ENCODE measurements at places on chromosomes 2 and 18. TPM values are rescaled to one million over a fixed set of nuclear protein-coding genes. Genes with fewer than 3 reads are reported as not detected.
A peak's percentile ranks its signal among the peaks of the same experiment; 100 is the strongest.

TUBB8B gene
- total RNA-seq, result not detected

DNA sequence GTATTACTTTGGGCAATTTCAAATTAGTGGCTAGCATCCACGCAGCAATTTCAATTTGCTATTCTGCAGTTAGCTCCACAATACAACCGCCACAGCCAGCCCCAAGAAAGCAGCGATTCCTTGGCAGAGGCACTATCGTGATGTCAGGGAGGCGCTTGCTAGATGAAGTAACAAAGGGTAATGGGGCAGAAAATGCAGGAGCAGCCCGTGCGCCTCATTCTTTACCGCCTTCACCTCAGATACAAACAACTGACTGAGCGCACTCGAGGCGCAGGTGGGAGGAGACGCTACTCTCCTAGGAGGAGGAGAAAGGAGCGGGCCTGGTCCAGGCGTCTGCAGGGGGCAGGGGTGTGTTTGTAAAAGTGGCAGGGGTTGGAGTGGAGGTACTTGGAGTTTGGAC is 76.9 kb upstream of the ASB18 start:
- no peak overlapping the region for H3K4me3 ChIP-seq
- H3K4me1 ChIP-seq, result no peaks in the 10 kb centered on the region
- peaks cover 7% of the 10 kb centered on the region for H3K27me3 ChIP-seq
- H3K27ac ChIP-seq, result no peak overlapping the region
- no peaks in the 10 kb centered on the region for H3K36me3 ChIP-seq

DNA sequence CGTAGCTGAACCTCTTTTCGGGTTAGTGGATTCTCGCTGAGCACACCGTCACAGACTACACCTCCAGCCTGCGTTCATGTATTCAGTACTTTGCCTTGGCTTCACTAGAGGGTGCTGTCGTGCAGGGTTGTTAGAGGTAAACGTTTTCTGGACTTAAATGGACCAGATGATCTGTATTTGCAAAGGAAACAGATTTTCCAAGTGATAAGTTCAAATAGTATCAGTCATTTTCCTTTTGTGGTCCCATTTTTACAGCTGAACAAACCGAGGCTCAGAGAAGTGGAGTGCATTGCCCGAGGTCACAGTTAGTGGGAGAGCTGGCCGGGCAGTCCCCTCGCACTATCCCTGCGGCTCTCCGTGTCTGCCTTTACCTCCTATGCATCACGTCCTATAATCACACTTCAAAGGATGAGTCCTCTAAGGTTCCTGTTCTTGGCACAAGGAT is 125.9 kb downstream of the MAP4K4 start:
- peaks cover 50% of the 10 kb centered on the region for H3K4me1 ChIP-seq
- DNase-seq, result peak; percentile 73
- H3K27ac ChIP-seq, result no peak overlapping the region
- H3K27me3 ChIP-seq, result no peaks in the 10 kb centered on the region

DNA sequence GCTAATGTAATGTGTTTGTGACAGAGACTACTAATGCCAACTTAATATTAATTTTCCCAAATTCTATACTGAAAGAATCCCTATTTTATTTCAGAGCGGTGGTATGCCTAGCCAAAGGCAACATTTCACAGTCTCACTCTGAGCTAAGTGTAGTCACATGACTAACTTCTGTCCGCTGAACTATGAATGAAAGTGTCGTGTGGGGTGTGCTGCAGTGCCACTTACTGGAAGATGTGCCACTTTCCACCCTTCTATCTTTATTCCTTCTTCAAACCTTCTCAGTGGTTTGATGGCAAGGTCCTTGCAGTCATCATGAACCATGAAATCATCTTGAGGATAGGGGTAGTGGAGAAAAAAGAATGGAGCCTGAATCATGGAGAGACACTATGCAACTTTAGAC is 47.3 kb upstream of the C1D start:
- H3K4me1 ChIP-seq, result no peaks in the 10 kb centered on the region
- no peak overlapping the region for H3K27ac ChIP-seq
- H3K36me3 ChIP-seq, result peaks cover 5% of the 10 kb centered on the region
- no peak overlapping the region for H3K4me3 ChIP-seq
- no peaks in the 10 kb centered on the region for H3K27me3 ChIP-seq

INPP5D gene
- total RNA-seq, result 157 TPM

BOLL gene
- total RNA-seq, result not detected

DNA sequence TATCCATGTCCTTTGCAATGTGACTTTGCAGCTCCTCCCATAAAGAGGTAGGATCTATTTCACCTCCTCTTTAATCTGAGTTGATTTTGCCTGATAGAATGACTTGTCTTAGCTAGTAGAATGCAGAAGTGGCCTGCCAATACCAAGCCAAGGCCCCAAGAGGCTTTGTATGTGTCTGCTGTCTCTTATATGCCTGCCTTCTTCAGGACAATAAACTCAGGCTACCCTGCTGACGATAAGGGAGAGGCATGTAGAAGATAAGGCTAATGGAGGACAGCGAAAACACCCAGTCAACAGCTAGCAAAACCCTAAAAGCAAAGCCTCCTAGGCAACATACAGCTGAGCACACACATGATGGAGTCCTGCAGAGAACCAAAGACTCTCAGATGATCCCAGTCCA is 1.8 kb upstream of the ZC3H8 start:
- no peak overlapping the region for H3K4me3 ChIP-seq
- H3K4me1 ChIP-seq, result peaks cover 38% of the 10 kb centered on the region
- H3K27me3 ChIP-seq, result peaks cover 1% of the 10 kb centered on the region
- no peak for DNase-seq
- no peak overlapping the region for H3K27ac ChIP-seq

DNA sequence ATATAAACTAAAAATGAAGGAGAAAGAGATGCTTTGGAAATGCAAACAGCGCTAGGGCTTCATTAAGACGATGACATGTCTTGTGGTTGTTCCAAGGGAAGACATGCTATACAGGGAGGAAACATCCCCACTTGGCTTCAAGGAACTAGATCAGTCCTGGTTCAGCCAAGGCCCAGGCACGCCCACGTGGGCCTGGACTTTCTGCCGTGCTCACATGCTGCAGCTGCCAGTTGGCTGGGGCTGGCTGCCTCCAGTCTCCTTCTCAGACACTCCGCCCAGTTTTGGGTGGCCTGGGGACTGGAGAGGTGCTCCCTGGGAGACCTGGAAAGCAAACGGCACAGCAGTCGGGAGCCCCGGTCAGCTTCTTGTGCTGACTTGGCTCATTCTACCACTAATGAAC is 109.6 kb downstream of the GLI2 start:
- DNase-seq, result no peak
- H3K27ac ChIP-seq, result no peak overlapping the region
- no peaks in the 10 kb centered on the region for H3K4me1 ChIP-seq
- no peak overlapping the region for H3K4me3 ChIP-seq
- H3K36me3 ChIP-seq, result no peaks in the 10 kb centered on the region

DNA sequence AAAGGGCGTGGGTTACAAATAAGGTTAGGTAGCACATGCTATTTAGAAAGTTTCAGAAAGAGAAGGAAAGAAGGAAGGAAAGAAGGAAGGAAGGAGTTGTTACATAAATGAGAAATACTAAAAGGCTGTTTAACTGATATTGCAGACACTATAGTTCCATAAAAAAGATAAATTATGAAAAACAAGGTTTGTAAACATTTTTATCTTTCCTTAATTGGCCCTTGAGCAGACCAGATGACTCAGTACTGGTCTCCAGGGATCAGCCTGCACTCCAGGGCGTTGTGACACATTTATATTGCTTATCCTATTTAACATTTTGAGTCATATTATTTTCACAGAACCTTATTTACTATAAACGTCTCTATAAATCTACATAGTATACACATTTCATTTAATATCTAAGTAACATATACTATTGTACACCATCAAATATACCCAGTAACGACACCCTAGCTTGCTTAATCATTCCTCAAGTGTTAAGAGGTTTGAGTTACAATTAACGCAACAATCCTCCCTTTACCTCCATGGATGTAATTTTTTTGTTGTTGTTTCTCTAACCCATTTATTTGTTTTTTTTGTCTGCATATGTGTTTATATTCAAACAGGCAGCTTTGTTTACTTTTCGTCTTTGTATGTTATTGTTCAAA is 2.8 kb upstream of the RAB31 start:
- H3K27ac ChIP-seq, result no peak overlapping the region
- DNase-seq, result no peak
- H3K4me3 ChIP-seq, result no peak overlapping the region
- peaks cover 31% of the 10 kb centered on the region for H3K4me1 ChIP-seq

- no peak overlapping the region for H3K4me3 ChIP-seq
- H3K36me3 ChIP-seq, result no peaks in the 10 kb centered on the region
- no peaks in the 10 kb centered on the region for H3K27me3 ChIP-seq
- DNase-seq, result no peak
- H3K4me1 ChIP-seq, result no peaks in the 10 kb centered on the region
Observed at GRCh38 chr18:8056723-8057122, 489.6 kb downstream of the PTPRM start.

GRCh38 chr18:24910221-24910620 is 441.7 kb downstream of the ZNF521 start:
- no peak for DNase-seq
- no peak overlapping the region for H3K27ac ChIP-seq
- H3K36me3 ChIP-seq, result no peaks in the 10 kb centered on the region
- no peaks in the 10 kb centered on the region for H3K4me1 ChIP-seq

DNA sequence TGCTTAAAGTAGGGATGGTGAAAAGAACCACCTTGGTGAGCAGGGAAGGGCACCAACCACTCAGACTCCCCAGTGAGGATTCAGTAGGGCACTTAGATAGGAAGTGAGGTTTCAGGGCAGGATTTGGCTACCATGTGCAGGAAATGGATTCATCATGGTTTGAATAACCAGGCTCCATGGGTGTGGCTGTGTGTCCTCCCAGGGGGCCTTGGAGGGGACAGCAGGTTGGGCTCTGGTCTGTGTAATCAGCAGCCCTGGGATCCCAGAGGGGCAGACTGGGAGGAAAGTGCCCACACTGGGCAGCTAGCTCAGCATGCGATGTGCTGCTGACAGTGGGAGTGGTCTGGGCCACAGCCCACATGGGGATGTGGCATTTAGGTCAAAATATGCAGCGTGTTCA is 224.6 kb downstream of the CELF4 start:
- no peaks in the 10 kb centered on the region for H3K36me3 ChIP-seq
- no peak overlapping the region for H3K27ac ChIP-seq
- H3K4me1 ChIP-seq, result no peaks in the 10 kb centered on the region
- H3K27me3 ChIP-seq, result peaks cover 7% of the 10 kb centered on the region

GRCh38 chr2:44920751-44921150 is 20.8 kb upstream of the SIX3 start:
- no peaks in the 10 kb centered on the region for H3K4me1 ChIP-seq
- no peaks in the 10 kb centered on the region for H3K36me3 ChIP-seq
- H3K4me3 ChIP-seq, result no peak overlapping the region
- H3K27ac ChIP-seq, result no peak overlapping the region
- DNase-seq, result no peak

GRCh38 chr2:60546756-60547420 is 6.6 kb downstream of the BCL11A start:
- peaks cover 73% of the 10 kb centered on the region for H3K27me3 ChIP-seq
- no peak overlapping the region for H3K27ac ChIP-seq
- no peak for DNase-seq
- H3K4me3 ChIP-seq, result no peak overlapping the region

FOXI3 gene
- not detected for total RNA-seq

DNA sequence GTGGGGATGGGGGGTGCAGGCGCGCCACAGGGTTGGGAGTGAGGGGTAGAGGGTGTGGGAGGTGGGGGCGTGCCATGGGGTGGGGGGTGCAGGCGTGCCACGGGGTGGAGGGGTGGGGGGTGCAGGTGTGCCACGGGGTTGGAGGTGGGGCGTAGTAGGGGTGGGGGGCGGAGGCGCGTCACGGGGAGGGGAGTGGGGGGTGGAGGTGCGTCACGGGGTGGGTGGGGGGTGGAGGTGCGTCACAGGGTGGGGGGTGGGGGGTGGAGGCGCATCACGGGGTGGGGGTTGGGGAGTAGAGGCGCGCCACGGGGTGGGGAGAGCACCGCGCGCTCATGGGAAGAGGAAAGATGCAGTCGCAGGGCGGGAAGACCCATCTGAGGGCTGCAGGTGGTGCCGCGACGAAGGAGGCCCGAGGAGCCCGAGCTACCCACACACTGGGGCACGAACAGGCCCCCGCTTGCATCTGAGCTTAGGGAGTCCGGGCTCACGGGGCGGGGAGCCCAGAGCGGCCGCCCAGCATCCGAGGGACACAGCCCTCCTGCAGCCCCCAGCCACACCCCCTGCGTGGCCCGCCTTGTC is 37.5 kb downstream of the SNED1 start:
- peak overlapping the region; percentile 67 for H3K27ac ChIP-seq
- H3K4me3 ChIP-seq, result peak overlapping the region; percentile 83
- H3K4me1 ChIP-seq, result peaks cover 37% of the 10 kb centered on the region
- H3K27me3 ChIP-seq, result peaks cover 3% of the 10 kb centered on the region
- H3K36me3 ChIP-seq, result peaks cover 15% of the 10 kb centered on the region

DNA sequence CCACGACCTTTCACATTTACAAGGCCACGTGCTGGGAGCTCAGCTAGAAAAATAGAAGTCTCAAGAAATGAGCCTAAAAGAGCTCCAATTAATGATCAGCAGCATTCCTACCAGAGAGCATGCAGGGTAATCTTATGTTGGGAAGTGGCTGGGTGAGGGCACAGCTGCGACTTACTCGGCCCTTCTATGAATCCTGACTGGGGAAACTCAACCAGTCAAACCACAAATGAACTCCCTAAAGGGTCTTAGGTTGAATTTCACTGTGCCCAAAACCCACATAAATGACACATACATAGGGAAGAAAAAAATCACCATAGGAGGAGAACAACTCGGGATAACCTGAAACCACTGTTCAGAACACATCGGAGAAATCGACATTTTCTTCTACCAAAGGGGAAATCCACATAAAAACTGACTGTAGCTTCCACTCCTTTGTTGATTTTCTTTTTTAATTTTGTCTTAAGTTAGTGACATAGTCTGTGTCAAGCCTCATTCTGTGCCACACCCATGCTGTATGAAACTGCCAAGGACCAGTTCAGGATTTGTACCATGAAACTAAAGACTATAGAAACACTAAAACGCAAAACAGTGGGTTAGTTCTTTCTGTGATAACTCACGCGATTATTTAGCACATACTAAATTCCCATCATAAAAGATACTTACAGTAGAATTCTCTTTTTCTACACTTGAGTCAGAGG is 54.7 kb downstream of the UXS1 start:
- H3K4me1 ChIP-seq, result peaks cover 58% of the 10 kb centered on the region
- H3K4me3 ChIP-seq, result peak overlapping the region; percentile 69
- peak overlapping the region; percentile 90 for H3K27ac ChIP-seq
- no peak for DNase-seq
- H3K27me3 ChIP-seq, result no peaks in the 10 kb centered on the region
- H3K36me3 ChIP-seq, result peaks cover 57% of the 10 kb centered on the region

Data from activated CD4-positive, alpha-beta memory T cell treated with anti-CD3 and anti-CD28 coated beads, Interleukin-2, amount 10 ng/mL, durations not matched to agents 7 days and 5 days (primary cell).